ENCODE measurements at places on chromosomes 4 and X.
A peak's percentile ranks its signal among the peaks of the same experiment; 100 is the strongest.

GRCh38 chr4:184854673-184855072 is 28.9 kb upstream of the ACSL1 start:
- peak; percentile 97 for DNase-seq

DNA sequence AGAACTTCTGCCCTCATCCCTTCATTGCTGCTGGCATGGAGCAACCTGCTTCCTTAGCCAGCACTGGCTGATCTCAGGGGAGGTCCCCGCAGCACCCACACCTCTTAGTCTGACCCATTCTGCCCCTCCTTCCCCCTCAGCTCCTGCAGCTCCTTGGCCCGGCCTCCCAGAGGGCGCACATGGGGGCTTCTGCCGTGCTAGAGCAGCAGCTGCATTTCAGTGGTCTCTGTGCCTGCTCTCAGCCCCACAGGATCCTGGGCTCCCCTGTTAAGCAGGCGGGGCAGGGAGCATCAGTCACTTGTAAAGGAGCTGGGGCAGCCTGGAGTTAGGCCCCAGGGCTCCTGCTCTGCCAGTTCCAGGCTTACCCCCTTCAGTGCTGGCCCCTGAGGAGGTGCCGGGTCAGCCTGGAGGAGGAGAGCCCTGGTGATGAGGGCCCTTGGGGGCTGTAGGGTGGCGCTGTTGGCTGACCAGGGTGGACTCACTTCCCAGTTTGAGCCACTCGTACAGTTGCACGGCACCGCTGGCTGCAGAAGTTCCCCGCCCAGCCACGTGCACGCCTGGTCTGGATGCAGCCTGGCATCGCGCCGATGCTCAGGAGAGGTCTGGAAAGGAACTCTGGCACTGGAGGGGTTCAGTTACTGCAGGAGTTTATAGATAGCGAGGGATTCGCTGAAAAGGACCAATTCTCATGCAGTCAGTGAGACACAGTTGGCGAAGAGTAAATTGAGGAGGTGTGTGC is 85.1 kb upstream of the PSAPL1 start:
- DNase-seq = no peak

GRCh38 chr4:73662709-73663546 is 42.7 kb upstream of the RASSF6 start:
- DNase-seq = peak; percentile 86

GRCh38 chr4:184355857-184356256 is 118.5 kb downstream of the IRF2 start:
- DNase-seq = no peak

GRCh38 chrX:143934542-143934941 is 50.7 kb downstream of the UBE2NL start:
- no peak for DNase-seq

DNA sequence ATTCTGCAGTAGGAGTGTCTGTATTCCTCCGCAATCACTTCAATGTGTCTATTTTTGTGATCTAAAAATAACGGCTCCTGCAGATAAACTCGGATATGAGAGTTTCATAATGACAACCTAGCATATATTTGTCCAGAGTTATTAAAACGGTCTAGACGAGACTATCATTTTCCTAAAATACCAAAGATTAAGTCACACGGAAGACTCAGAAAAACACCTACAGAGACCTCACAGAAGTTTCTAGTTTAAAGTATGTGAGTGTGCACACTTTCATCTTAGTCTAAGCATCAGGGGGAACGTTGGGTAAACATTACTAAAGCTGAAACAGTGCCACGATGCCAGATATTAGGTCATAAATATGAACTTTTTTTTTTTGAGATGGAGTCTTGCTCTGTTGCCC is 156.9 kb downstream of the AFAP1 start:
- DNase-seq = no peak

DNA sequence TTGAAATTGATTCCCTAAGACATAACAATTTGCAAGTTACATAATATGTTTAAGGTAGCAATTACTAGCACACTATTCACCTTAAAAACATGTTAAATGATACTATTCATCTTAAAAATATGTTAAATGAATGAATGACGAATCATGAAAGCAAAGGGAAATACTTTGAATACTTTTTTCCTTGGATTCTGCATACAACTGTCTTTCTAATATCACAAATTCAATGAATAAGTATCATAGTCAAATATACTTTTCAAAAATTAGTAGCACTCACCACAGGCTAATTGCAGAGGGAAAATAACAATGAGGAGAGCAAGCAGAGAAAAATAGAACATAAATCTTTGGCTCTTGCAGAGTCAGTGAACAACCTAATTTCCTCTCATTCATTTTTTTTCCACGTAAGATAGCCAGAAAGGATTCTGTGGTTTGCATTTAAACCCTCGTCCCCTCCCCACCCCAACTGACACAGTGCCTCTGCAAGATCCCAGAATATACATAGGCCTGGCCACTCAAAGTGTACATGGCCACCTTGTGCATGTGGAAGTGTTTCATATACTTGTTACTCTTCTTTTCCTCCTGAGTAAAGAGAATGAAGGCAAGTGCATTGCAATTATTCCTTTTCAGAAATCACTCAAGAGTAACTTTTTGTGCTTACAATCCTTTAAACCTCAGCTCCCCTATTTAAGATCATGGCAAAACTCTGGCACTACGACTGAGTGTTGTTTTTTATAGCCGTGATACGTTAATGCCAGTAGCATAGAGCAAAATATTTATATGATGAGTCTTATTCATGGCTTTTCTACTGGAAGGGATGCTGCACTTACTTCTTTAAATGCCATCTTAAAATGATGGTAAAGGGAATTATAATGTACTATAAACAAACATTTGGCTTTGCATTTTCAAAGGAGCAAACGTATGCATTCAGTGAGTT is 236.4 kb downstream of the PDGFC start:
- DNase-seq = no peak

DNA sequence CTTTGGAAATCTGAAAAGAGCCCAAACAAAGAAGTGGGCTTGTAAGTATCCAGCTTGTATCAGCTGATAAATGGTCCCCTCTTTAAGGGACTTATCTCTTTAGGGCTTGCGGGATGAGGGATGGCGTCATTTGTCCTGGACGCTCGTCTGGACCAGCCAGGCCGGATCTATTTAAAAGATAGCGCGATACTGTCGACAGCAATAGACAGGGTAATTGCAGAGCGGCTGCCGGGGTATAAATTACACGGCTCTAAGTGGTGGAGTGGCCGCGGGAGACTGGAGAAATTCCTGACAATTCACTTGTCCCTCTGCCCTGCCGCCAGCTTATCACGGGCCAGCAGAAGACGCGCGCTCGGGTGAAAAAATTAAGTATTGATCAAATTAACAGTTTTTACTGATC is 90.7 kb downstream of the FAM53A start:
- DNase-seq = no peak

- no peak for DNase-seq
Observed at GRCh38 chr4:143356493-143356892, 19.8 kb downstream of the GAB1 start.

GRCh38 chr4:38080061-38080974 is 120.1 kb downstream of the PTTG2 start:
- peak; percentile 36 for DNase-seq

DNA sequence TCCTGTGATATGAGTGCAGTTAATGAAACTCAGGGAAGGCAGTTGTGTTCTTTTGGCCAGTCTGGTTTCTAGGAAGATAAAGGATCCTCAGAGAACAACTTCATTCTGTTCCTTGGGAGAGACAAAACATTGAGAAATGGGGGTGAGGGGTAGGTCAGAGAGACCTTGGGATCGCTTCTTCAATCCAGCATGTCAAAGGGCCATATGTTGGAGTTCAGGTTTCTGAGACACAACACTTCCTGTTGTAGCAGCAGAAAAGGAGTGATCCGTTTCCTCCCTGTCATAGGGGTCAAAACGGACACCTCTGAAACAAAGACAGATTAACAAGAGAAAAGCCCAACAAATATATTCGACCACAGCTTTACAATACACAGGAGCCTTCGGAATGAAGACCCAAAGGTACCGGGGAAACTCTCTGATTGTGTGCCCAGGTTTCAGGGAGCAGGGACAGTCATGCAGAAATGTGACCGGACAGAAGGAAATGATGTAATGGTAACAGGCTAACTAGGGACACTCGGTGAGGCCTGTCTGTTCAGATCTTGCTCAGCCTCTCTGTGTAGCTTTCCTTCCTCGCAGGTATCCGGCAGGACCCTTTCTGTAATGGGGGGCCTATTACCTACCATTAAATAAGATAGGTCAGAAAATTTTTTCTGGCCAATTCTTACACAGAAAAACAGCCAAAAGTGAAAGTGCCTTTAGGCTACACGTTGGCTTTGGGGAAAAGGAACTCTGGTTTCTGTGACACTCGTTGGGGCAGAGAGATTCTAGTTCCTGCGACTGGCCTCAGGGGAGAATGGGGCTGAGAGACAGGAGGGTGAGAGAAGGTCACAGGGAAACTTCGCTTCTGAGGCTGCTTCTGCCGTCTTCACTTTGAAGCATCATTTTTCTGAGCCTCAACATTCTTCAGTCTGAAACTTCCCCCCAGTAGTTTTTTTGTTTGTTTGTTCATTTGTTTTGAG is 103.3 kb upstream of the TLR3 start:
- peak; percentile 6 for DNase-seq

- no peak for DNase-seq
Observed at GRCh38 chr4:9679704-9680478, 101.5 kb upstream of the DRD5 start.

- no peak for DNase-seq
Observed at GRCh38 chr4:67725132-67725531, 24.2 kb upstream of the UBA6 start.

GRCh38 chr4:124095621-124096020 is 616.9 kb downstream of the ANKRD50 start:
- DNase-seq = no peak

GRCh38 chr4:704198-704891 is 1.3 kb upstream of the PCGF3 start:
- DNase-seq = no peak

DNA sequence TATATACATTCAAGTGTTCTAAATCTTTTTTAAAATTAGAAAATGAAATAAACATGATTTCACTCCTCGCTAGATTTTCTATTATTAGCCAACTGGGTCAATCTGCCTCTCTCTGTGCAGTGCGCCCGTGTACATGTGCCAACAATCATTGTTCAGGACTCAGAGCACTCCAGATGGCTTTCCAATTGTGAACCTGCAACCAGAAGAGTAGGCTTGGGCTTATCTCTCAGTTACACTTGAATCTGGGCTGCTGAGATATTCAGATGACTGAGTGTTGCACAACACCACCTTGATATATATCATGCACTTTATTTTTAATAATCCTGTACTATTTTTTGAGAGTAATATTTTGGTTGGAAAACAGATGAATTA is 184.0 kb upstream of the FSTL5 start:
- no peak for DNase-seq

DNA sequence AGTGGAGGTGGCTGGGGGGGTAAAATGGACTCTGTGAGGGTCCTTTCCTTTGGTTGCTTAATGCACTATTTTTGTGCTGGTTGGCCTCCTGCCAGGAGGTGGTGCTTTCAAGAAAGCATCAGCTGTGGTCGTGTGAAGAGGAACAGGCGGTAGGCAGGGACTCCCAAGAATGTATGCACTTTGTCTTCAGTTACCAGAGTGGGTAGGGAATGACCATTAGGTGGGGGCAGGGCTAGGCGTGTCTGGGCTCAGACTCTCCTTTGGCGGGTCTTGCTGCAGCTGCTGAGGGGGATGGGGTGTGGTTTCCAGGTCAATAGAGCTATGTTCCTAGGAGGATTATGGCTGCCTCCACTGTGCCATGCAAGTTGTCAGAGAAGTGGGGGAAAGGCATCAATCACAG is 509.0 kb downstream of the PCDH19 start:
- DNase-seq = no peak

DNA sequence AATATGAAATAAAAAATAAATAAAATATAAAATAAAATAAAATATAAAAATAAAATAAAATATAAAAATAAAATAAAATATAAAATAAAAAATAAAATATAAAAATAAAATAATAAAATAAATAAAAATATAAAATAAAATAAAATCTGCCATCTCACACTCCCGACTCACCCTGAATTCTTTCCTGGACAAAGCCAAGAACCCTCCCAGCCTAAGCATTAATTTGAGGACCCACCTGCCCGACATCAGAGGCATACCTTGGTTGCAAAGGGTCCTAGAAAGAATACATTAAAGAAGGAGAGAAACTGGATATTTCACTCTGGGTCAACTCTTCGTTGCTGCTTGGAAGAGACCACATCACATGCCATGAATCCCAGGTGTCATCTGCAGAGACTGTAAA is 138.3 kb downstream of the CRLF2 start:
- no peak for DNase-seq

DNA sequence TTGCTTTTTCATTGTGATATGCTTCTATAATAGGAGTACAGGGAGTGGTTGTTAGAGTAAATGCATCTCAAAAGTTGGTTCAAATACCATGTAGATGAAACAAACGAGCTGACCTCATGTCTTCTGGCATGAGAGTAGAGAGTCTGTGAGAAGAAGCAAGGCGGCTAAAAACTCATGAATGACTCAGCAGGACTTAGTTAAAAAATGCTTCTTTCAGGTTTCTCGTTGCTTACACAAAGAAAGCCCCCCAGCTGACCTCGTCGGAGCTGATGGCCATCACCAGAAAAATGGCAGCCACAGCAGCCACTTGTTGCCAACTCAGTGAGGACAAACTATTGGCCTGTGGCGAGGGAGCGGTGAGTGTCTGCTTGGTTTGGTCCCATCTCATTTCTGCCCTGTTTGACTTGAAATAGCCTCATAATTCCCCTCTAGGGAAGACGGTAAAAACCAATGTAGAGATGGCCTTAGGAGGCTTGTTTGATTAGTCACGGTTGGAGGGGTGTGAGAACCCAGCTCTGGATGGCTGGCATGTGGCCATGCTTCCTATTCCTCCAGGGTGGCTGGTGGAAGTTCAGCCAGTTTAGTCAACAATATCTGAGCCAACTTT is 14.5 kb downstream of the AFP start:
- no peak for DNase-seq

- DNase-seq = no peak
Observed at GRCh38 chr4:15684498-15684897, 2.9 kb downstream of the FAM200B start.

- DNase-seq = peak; percentile 78
Observed at GRCh38 chr4:74056858-74057562, 18.5 kb upstream of the CXCL3 start.

DNA sequence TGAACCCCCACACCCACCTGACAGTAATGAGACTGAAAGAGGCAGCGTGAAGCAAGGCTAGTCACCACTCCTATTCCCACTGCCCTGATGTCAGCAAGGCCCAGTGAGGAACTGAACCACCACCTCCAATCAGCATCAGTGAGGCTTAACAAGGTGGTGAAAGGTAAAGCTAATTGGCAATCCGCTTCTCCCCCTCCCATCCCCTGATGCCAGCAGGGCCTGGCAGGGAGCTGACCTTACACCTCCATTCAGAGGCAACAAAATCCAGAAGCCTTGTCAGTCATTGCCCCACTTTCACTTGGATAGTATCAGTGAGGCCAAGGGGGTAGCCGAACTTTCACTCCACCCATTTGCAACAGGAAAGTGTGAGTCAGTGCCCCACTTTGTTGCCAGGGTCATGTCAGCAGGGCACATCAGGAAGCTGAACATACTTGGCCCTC is 60.8 kb downstream of the AWAT2 start:
- no peak for DNase-seq

- no peak for DNase-seq
Observed at GRCh38 chr4:140126261-140126660, 27.7 kb downstream of the MAML3 start.
